ENCODE measurements at places on chromosomes 11 and 22.

GRCh38 chr11:26985943-26986342 lies 8.0 kb upstream of the FIBIN start:
- no peak for DNase-seq

GRCh38 chr11:93507517-93507916 lies 35.7 kb downstream of the SMCO4 start:
- no peak for DNase-seq

GRCh38 chr11:10926801-10927211 lies 69.0 kb upstream of the ZBED5 start:
- DNase-seq = no peak

GRCh38 chr22:23100124-23100801 lies 29.9 kb downstream of the GNAZ start:
- DNase-seq = no peak

DNA sequence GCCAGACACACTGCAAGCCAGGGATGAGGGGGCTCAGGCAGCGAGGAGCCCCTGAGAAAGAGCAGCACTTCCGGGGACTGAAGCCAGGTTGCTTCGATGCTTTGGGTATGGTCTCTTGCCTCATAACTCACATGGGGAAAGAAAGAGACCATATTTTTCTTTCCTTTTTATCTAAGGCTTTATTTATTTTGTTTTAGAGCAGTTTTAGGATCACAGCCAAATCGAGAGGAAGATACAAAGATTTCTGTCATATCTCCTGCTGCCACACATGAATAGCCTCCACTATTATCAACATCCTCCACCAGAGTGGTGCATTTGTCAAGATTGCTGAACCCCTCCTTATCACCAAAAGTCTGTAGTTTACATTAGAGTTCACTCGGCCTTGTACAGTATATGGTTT lies 24.3 kb upstream of the ADSL start:
- DNase-seq = no peak

GRCh38 chr11:29251738-29252137 lies 765.1 kb downstream of the KCNA4 start:
- DNase-seq = no peak
